BJ (cell line): ENCODE measurements at places on chromosomes 4 and X. TPM values are rescaled to one million over a fixed set of nuclear protein-coding genes. Genes with fewer than 3 reads are reported as not detected.

DNA sequence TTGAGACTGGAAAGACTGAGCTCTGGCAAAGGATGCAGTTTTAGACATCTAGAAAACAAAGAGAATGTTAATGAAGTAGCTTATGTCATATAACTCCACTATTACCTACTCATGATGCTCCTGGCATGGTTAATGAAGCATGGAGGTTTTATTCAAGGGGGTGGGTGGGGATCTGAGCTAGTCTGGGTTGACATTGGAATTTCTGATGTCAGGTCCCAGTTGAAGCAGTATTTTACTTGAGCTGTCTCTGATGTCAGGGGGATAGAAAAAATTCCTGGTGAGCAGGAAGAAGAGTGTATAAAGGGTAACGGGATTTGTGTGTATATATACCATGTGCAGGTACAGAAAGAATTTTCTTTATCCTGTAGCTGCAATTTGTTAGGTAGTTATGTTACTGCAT, 102.0 kb downstream of the ELOVL6 start:
- no peak for DNase-seq

- DNase-seq = no peak
These were observed 11.8 kb downstream of the RBM47 start for GRCh38 chr4:40617872-40618271.

Gene TLR3
- polyA plus RNA-seq = 0.44 and 0.98 TPM in 2 replicates

Gene TRPC5OS
- polyA plus RNA-seq = not detected in 2 replicates

DNA sequence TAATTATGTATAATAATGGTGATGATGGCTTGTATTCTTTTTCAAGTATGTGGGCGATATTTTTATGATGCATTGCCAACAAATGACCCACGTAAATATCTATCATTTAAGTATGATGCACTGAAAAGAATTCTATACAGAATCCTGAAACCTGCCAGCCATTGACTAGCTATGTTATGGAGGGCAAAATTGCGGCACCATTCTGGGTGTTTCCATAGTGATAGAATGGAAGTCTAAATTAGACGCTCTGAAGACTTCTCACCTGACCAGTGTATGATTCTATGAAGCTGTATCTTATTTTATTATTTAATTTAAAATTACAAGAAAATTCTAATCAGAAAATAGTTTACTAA, 677 bp upstream of the CENPC start:
- DNase-seq = no peak

Gene MEPE
- not detected in 2 replicates for polyA plus RNA-seq

Gene NKRF
- polyA plus RNA-seq = 2.2 and 3.5 TPM in 2 replicates

Gene CT45A1
- polyA plus RNA-seq = not detected in 2 replicates

Gene PHOX2B
- polyA plus RNA-seq = not detected in 2 replicates

GRCh38 chr4:147610686-147611085, 6.5 kb upstream of the TMEM184C start:
- DNase-seq = no peak

DNA sequence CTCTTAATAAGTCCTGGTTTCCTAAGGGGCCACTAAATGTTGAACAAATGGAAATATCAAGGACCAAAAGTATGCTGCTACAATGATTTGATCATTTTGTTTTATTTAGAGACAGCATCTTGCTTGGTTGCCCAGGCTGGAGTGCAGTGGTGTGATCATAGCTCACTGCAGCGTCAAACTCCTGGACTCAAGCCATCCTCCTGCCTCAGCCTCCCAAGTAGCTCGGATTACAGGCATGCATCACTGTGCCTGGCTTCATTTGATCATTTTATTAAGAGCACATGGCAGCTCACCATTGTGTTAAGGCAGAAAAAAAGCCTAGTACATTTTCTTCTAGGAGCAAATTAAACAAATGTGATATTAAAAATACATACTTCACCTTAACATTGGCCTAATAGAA, 52.7 kb downstream of the DCLK2 start:
- no peak for DNase-seq

GRCh38 chrX:27751976-27752375, 55.8 kb upstream of the MAGEB10 start:
- DNase-seq = no peak

Gene GRID2
- not detected in 2 replicates for polyA plus RNA-seq

DNA sequence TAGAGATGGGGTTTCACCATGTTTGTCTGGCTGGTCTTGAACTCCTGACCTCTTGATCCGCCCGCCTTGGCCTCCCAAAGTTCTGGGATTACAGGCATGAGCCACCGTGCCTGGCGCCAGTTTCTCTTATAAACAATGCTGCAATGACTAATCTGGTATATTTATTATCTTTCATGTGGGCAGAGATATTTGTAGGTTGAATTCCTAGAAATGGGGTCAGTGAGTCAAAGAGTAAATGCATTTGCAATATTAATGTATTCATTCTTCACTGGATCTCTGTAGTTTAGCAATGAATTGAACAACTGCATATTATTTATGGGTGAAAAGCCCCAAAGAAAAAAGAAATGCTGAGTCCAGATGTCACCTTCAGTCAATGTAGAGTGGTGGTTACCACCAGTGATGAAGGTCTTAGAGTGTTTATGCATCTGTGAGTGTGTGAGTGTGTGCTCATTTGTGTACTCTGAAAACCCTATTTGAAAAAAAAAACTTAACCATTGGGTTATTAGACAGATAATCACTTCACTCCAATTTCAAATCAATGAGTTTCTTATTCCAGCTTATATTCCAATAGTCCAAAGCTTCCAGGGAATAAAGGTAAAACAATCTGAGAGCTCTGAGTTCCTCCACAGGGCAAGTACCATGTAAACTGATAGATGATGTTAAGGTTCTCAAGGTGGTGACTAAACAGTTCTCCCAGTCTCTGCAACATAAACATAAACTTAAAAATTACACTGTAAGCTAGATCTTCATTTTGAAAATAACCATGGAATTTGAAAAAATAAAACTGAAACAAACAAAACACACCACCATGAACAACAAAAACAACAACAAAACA, 22.6 kb upstream of the CD38 start:
- no peak for DNase-seq

DNA sequence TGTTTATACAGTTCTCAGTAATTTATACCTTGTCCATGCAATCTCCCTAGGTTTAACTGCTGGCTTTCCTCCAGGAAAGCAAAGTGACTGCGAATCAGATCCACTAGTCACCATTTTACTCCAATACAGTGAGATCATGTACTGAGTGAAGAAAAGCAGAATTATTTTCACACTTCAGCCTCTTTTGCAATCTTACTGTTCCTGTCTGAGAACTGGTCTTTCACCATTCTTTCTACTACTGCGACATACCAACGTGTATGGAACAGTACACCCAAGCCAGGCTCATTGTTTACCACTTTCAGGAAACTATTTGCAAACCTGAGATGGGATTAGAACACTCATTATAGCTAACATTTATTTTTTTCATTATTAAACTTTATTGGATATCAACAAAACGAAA, 8.0 kb upstream of the MSL3 start:
- no peak for DNase-seq

DNA sequence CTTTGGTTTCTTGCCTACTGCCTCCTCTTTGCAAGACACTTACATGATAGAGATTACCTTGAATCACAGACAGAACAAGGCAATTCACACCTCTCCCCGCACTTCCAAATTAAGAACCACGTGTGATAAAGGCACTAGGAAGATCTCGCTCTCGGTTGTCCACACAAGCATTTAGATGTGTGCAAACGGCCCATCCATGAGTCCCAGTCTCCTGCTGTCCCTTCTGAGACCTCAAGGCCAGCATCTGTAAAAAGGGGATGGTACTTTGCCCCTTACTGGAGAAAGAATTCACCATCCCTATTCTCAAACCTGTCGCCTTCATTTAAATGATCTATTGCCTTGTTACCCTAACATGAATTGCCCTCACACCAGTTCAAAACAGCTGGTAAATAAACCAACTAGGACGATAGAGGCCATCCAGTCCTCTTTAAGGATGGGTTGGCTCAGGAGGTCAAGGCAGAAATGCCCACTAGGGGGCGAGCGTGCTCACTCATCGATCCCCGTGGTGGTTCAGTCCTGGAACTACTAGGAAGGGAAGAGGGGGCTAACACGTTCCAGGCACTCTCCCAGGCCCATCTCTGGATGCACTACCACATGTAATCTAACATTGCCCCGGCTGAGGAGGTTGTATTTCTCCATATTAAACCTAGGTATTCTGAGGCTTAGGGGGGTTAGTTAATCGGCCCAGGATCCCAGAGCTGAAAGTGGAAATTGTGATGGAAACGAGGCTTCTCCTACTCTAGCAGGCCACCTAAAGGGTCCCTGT, 95.8 kb downstream of the DHX15 start:
- DNase-seq = no peak

Gene PTCHD1
- polyA plus RNA-seq = not detected in 2 replicates
